Omental fat pad (tissue), 4 donors: ENCODE measurements at places on chromosomes 7 and 10.

- no peak for DNase-seq
These were observed 293.6 kb downstream of the GLRX3 start for GRCh38 chr10:130429809-130430208.

GRCh38 chr10:133399123-133399601 is 5.2 kb downstream of the MTG1 start:
- no peak for DNase-seq

DNA sequence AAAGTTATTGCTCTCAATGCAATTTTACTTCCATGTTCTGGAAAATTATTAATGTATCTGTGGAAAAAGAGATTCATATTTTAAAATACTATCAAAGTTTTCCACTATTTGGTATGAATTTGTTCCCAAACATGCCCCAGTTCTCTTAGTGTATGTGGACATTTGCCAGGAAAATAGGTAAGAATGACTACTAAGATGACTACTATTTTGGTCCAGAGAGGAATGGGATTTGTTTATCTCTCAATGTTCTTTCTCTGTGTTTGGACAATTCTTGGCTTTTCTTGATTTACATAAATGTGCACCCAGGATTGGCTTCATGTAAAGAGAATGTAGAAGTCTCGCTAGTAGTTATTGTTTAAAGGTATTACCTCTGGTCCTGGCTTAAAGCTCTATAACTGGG is 60.3 kb upstream of the POT1 start:
- no peak for DNase-seq

DNA sequence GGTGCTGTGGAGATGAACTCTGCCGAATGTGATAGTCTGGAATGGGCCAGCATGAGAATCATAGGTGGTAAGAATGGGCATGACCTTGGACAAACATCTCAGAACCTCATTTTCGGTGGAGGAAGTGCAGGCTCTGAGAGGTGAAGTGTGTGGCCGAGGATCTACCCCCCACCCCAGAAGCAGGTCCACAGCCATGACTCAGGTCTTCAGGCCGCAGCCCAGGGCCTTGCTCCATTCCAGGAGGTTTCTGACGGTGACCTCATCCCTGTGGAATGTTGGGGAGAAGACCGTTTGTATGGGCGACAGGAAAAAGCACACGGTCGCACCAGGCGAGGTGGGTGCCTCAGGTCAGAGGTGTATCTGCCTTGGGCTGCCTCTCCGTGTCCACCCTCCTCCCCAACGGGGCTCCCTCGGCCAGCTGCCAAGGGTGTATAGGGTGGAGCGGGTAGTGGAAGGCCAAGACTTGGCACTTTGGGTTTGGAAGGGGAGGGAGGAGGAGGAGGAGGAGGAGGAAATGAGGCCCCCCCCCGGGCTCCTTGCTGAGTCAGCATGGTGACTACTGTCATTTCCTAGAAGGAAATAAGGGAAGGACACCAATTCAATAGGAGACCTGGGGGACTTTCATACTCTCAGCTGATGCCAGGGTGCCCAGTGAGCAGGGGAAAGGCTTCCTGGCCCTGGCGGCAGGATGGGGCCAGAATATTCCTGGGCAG is 168.0 kb upstream of the RHEB start:
- peak; percentile 44 for DNase-seq

GRCh38 chr7:55130395-55131141 is 111.8 kb downstream of the EGFR start:
- peak; percentile 54 for DNase-seq

DNA sequence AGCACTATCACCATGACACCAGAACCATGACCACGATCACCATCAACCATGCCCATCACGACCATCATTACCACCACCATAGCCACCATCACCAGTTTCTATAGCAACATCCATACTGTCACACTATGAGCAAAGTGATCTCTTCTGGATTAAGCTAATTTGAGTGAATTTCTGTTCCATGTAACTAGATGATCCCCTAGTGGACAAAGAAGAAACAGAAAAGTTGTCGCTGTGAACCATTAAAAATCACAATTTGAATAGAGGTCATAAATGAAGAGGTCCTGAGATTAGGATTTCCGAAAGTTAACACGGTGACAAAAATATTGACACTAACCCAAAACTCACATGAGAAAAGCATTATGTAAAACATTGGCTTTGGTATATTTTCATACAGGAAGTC is 77.6 kb downstream of the CLRN3 start:
- DNase-seq: no peak
